ENCODE measurements at places on chromosomes 5 and 9.
A peak's percentile ranks its signal among the peaks of the same experiment; 100 is the strongest.

GRCh38 chr9:107118863-107119624 lies 164.0 kb upstream of the RAD23B start:
- peak; percentile 24 for DNase-seq

DNA sequence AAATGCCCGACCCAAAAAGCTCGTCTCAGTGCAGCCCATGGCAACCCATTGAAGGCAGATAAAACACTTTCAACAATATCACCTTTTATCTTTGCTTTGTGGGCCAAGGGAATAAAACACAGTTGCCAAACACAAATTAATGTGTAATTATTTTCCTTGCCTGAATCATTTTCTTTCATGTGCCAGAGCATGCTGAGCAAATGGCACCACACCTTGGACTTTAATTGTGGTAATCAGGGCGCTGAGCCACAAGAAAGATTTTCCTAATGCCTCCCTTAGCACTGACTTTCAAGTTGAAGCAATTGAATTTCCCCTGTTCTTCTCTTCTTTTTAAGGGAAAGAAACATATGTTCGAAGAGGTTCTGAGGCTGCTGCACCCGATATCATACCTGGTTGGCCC lies 297.1 kb upstream of the MSX2 start:
- DNase-seq, result no peak

DNA sequence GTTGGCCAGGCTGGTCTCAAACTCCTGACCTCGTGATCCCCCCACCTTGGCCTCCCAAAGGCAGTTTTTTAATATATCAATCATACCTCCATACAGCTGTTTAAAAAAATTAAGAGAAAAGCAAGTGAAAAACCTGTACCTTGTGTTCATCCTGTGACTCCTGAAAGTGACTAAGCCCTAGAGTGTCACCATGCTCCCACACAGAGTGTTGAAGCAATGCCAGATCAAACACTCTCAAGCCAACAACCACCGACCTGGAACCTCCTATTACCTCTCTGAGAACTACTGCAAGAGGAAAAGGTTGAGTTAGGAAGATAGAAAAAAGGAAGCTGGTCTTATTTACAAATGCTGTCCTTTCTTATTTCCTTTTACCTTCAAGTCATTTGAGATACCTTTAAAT lies 123.5 kb downstream of the RASEF start:
- no peak for DNase-seq

DNA sequence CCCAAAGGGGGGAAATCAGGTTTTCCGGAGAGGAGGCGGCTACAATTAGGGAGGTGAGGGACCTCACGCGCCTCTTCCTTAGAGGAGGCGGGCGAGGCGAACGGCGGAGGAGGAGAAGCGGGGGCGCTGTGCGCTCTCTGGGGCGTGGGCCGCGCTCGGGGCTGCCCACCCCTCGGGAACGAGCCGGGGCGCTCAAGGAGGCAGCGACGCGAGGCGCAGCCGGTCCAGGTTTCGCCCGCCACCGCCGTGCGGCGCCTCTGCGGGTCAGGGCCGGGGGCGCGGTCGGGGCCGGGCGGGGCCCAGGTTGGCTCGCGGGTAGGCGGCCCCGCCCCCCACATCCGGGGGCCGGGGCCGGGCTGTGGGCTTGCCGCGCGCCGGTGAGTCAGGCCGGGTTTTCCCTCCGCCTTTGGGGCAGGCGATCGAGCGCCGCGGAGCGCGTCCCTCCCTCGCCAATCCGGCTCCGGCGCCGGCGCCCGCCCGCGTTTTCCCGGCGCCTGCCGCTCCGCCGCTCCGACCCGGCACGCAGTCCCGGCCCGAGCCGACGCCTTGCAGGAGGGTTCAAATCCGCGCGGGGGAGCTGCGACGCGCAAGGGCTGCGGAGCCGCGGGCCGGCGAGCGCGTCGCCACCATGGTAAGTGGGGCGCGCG lies at the start of gene N4BP3:
N4BP3 (plus strand) TSS at position 392 of the 647 bp plus-strand sequence. CDS start 6,052 bp downstream, outside the sequence.
- DNase-seq, result peak; percentile 45

GRCh38 chr9:6630502-6631206 lies 14.9 kb downstream of the GLDC start:
- no peak for DNase-seq

DNA sequence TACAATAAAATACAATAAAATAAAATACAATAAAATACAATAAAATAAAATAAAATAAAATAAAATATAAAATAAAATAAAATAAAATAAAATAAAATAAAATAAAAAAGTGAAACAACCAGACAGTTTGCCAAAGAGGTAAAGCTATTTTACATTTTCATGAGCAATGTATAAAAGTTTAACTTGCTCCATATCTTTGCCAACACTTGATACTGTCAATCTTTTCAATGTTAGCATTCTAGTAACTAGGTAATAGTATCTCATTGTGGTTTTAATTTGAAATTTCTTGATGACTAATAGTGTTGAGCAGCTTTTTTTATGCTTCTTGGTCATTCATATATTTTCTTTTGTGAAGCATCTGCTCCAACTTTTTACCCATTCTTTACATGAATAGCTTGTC lies 17.3 kb downstream of the TTC33 start:
- DNase-seq, result no peak

GRCh38 chr5:3695818-3696217 lies 100.2 kb downstream of the IRX1 start:
- no peak for DNase-seq

DNA sequence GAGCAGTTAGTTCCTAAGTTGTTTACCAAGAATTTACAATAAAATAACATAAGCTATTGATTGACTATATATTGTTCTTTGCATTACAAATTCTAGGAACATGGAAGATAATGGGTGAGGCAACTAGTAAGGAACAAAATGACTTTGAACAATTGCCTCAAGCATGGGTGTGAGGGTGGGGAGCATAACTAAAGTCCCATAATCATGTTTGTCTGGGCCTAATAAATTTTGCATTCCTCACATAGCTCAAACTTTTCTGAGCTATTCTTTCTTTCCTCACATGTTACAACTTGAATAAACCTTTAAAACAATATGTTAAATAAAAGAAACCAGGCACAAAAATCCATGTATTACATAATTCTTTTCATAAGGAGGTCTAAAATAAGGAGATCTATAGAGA lies 1066.1 kb downstream of the NR2F1-AS1 start:
- no peak for DNase-seq

GRCh38 chr9:79222483-79222882 lies 349.3 kb upstream of the TLE4 start:
- no peak for DNase-seq

DNA sequence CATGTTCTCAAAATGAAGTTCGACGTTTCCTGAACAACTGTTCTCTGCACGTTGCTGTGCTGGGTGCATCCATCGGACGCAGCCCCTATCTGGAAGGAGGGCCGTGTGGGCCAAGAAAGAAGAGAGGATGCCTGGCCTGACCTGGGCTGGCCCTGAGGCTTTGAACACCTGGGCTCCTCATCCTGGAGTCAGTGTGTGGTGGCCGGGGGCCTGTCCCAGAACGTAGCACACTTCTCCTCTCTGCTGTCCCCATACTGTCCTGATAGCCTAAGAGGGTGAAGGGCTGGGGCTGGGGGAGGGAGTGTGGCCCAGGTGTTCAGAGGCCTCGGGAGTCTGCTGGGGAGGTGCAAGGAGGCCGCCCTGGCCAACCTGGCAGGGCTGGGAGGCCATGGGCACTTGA lies 21.5 kb downstream of the COL5A1 start:
- no peak for DNase-seq

GRCh38 chr9:27847818-27848217 lies 274.5 kb upstream of the C9orf72 start:
- DNase-seq, result no peak

GRCh38 chr5:23084815-23085214 lies 231.7 kb upstream of the CDH12 start:
- peak; percentile 15 for DNase-seq

GRCh38 chr9:9045072-9045471 lies 1245.5 kb upstream of the DMAC1 start:
- DNase-seq, result peak; percentile 44

- DNase-seq, result no peak
Measured at GRCh38 chr5:466661-467310, 23.8 kb downstream of the EXOC3 start.

- DNase-seq, result no peak
Measured at GRCh38 chr9:2228641-2229040, 213.5 kb downstream of the SMARCA2 start.

- no peak for DNase-seq
Measured at GRCh38 chr5:7742241-7742656, 108.7 kb downstream of the CFAP90 start.

DNA sequence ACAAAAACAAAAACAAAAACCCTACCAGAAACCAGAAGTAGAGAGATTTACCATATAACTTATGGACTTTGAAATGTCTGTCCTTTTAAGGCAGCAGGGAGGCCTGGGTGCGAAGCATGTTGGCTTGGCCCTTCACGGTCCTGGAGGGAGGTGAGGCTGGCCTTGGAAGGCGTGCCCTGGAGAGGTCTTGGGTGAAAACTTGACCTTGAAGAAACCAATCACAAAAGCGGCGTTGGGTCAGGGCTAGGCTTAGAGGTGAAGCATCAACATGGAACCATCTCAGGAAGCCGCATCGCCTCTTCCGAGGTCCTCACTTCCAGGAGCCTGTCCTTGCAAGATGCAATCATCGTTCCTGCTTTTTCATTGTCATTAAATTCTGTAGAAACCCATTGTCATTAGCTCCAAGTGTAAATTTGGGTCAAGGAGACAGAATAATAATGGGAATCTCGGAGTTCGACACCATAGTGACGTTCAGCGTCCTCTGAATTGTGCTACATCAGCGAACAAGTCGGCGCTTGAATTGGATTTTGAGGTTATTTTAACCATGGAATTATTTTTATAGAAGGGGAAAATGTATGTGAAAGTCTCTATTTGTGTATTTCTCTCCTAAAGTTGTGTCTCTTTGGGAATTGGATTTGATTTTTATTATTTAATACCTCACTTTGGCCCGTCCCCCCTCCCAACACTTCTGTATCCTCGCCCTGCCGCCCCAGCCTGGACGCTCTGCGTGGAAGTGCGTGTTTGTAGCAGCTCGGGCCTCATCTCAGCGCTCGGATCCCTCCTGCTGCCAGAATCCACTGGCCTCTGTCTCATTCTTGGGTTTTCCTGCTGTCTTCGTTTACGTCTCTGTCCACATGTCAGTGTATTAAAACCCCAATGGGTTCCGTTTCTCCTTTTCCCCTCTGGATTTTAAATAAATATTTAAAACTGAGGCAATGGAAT lies 11.1 kb upstream of the ORM1 start:
- no peak for DNase-seq

- DNase-seq, result no peak
Measured at GRCh38 chr5:170885256-170885655, 23.4 kb downstream of the RANBP17 start.

DNA sequence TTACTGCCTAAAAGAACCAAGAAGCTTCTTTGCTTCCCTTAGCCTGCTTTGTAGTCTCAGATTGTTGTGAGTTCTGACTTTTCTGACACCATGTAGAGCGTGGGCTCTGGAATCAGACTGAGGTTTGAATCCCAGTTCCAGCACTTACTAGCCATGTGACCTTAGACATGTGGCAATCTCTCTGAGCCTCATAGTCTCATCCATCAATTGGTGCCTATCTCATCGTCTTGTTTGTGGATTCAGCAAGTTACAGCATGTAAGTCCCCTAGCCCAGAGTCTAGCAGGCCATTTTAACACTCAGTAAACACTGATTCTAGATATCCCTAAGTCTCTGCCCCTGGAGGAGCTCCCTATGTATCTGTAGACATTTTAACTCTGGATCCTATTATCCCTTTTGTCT lies 94.7 kb downstream of the ANGPTL2 start:
- no peak for DNase-seq

GRCh38 chr5:142097681-142098080 lies 10.9 kb upstream of the NDFIP1 start:
- DNase-seq, result no peak

GRCh38 chr5:142057697-142058056 lies 44.9 kb upstream of the GNPDA1 start:
- DNase-seq, result no peak

DNA sequence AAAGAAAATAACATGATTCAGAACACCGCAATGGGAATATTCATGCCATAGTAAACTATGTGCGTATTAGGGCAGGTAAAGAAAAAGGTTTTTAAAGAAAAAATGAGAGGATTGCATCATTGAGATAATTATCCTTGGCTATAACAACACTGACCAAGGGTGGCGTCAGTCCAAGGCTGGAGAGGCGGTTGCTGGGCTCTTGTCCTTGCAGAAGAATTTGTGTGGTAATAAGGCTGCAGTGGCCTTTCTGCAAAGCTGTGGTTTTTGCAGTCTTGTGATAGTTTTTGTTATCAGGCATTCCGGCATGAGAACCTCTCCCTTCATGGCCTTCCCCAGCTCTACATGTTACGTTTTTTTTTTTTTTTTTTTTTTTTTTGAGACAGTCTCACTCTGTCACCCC lies 14.0 kb downstream of the BOD1 start:
- DNase-seq, result no peak

DNA sequence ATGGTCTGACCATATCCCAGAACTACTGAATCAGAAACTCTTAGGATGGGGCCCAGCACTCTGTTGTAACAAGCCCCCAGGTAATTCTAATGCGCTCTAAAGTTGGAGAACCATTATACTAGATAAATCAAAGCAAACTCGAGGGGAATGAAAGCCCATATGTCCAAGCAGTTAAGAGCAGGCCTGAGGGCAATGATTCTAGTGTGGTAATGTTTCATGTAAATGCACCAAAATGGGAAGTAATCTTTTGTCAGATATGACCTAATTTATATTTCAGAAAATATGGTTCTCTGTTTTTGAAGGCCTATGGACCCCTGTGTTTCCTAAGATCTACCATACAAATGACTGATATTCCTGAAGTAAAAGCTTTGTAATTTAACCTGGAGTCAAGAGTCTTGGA lies 108.0 kb upstream of the PTGER4 start:
- DNase-seq, result no peak

- no peak for DNase-seq
Measured at GRCh38 chr5:164784230-164784629, 1278.8 kb downstream of the MAT2B start.

- DNase-seq, result peak; percentile 40
Measured at GRCh38 chr5:175696139-175696854, 38.4 kb downstream of the HRH2 start.

DNA sequence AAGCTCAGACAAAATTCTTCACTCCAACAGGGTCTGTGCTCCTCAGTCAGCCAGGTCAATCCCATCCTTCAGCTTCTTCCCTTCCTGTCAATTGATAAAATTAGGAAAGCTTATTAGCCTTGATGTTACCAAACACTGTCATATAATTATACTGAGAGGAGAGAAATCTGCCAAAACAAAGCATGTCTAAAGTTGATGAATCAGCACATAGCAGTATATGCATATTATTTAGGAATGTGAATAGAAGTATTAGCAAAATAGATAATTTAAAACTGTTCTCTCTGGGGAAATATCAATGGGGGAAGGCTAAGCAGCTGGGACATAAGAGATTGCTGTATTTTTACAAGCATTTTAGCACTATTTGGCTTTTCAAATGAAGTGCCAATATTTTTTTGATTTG lies 107.1 kb downstream of the SAXO1 start:
- no peak for DNase-seq

- DNase-seq, result no peak
Measured at GRCh38 chr5:149667829-149668330, 62.2 kb upstream of the PPARGC1B start.

GRCh38 chr5:155827949-155828348 lies 499.0 kb upstream of the SGCD start:
- DNase-seq, result no peak

- peak; percentile 92 for DNase-seq
Measured at GRCh38 chr5:117486879-117487391, 912.3 kb upstream of the SEMA6A start.

Data from NCI-H524 (cell line).